Epithelial cell of proximal tubule (primary cell): ENCODE measurements at places on chromosomes 11 and 22.

- DNase-seq, result no peak
Measured at GRCh38 chr22:19821523-19822300, 33.0 kb downstream of the GNB1L start.

GRCh38 chr11:73680687-73681086 lies 34.3 kb downstream of the PLEKHB1 start:
- no peak for DNase-seq

GRCh38 chr11:27379449-27379848 lies 16.4 kb upstream of the CCDC34 start:
- no peak for DNase-seq

- DNase-seq, result no peak
Measured at GRCh38 chr11:101759771-101760450, 154.9 kb upstream of the CEP126 start.

DNA sequence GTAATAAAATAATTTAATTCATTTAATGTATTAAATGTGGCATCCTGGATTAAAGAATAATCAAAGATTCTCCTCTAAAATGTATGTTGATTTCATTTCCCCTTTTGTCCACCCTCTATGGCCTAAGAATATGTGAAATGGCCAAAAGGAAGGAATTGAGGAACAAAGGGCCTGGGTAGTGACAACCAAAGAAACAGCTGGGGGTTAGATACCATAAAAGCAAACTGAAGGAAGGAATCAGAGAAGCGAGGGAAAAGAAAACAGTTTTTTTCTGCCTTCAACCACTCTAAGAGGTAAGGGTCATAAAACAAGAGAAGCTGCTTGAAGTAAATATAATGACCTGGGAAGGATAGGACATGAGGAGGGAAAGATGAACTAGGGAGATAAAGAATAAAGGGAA lies 139.3 kb downstream of the FAM76B start:
- DNase-seq, result no peak

DNA sequence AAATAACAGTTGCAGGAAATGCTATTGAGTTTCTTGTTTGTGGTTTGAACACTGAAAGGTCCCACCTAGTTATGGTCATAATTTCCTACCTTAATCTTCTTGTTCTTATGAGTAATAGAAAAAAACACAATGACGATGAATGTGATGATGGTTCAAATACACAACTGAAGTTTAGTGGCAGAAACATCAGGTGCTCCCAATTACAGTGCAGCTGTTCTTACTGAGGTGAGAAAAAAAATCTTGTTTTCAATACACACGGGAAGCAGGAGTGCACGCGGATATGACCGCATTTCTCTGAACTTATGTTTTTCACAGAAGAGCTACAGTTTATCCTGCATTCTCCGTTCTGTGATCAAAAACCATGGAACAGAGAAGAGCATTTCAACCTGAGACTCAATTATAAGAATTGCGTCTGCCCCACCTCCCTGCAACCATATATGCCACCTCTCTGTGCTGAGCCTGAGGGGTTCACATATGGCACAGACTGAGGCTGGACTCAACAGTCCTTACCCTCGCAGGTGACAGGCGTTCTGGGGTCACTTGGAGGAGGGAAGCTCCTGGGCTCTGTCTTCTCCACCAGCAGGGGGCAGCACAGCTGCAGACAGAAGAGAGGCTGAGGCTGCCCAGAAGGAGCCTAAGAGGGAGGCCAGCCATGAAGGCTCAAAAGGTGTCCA lies 99.7 kb upstream of the IGLL5 start:
- no peak for DNase-seq

DNA sequence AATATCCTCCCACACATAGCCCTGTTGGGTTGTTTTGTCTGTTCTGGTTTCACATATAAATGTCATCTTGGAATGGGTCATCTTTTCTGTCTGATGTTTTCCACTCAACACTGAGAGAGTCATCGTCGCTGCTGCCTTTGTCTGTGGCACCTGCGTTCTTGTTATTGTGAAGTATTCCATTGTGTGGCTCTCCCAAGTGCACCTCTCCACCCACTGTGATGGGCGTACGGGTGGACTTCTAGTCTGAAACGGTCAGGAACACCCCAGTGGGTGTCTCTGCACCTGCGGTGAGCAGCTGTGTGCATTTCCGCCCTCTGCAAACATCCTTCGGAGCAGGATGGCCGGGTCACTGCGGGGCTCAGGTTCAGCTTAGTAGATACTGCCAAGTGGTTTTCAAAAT lies 34.5 kb upstream of the RTL6 start:
- DNase-seq, result no peak

DNA sequence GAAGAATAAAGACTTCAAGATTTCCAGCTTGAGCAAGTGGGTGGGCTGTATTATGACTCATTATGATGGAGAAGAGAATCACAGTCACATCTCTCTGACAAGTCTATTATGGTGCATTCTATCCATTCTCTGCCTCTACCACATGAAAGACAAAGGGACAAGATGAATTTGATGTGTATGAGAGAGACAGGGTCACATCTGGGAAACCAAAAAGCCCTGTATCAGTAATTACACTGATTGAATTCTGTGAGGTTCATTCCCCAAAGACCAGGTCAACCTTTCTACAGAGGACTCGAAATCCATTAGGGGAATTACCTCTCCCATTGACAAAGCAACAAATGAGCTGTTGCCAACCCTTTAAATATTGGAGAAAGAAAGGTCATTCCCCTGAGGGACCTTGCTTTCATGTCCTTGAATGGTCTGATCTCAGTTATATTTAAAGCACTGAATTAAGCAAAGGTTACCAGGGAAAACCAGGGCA lies 109.6 kb downstream of the USP35 start:
- DNase-seq, result no peak

GRCh38 chr11:2102883-2103213 lies 36.3 kb downstream of the IGF2 start:
- no peak for DNase-seq

- DNase-seq, result no peak
Measured at GRCh38 chr11:66224226-66224855, 44.1 kb upstream of the RAB1B start.

- no peak for DNase-seq
Measured at GRCh38 chr11:19234231-19234817, 6.4 kb downstream of the E2F8 start.

DNA sequence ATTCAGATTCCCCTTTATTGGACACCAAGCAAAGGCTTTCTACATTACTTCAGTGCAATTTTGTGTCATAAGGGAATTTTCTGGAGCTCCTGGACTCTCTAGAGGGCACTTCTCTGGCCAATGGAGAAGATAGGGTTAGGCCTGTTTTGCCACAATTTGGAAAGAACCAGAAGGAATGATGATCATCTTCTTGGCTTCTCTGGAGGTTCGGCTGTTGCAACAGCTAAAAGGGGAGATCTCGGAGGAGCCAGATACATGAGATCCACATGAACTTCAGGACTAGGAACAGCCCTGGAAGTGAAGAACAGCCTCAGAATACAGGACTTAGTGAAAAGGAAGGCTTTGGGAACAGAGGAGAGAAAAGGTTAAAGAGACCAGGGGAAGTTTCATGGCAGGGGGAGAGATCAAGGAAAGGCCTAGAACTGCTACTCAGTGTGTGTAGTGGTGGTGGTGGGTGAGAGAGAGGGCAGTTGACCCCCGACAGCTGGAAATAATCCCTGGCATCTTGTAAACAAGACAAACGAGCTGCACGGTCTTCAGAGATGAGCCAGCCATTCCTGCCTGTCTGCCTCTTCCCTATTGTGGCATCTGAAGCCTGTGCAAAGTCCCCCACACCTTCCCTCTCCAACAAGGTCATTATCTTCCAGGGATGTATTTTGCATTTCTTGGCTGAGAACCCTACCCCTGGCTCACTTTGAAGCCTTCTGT lies 83.8 kb downstream of the CCDC81 start:
- no peak for DNase-seq

- no peak for DNase-seq
Measured at GRCh38 chr11:132464003-132464342, 1068.3 kb downstream of the OPCML start.

DNA sequence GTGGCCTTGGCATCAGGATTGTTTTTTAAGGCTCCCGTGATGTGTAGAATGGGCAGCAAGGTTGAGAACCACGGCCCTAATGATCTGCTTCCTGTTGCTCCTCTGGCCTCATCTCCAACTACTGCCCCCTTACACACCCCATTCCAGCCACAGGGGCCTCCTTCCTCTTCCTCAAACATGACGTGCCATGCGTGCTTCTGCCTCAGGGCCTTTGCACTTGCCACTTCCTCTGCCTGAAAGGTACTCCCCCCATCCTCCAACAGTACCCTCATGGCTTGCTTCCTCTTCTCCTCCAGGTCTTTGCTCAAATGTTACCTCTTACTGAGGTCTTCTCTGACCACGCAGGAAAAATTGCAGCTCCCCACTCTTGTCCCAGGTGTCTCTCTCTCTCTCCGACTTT lies 93.9 kb upstream of the CSNK2A3 start:
- no peak for DNase-seq

GRCh38 chr11:133386852-133387251 lies 145.4 kb downstream of the OPCML start:
- DNase-seq, result no peak

- DNase-seq, result no peak
Measured at GRCh38 chr22:19429950-19430889, 1.3 kb downstream of the HIRA start.

- DNase-seq, result peak; percentile 23
Measured at GRCh38 chr22:40898850-40899357, 37.0 kb upstream of the DNAJB7 start.

DNA sequence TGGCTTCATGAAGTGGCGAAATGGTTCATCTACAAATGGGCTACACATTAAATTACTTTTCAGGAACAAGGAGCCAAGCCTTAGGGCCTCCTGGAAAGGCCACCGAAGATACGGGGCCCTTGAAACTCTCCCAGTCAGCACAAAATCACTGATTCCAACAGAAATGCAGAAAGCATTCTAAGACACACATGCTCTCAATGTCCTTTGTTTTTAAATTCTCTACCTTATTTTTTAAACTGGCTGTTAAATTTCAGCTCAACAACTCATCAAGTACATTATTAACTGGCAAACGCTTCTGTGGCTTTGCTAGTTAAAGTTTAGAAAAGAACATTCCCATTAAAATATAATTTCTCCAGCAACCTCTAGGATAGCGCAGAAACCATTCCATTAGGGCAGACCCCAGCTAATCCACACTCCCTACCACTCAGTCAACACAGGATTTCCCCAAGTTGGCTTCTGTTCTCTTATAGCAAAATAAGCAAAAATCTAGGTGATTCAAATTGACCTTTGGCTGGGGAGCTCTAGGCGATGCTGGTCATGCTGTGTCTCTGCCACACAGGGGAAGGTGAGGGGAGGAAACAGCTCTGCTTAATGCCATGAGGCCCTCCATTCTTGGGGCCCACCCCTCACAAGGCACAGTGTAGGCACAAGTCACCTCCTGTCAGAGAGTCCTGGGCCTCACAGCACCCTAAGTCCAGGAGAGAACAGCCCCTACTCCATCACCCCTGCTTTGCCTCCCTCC lies 47.1 kb downstream of the PLEKHA7 start:
- DNase-seq, result peak; percentile 65

GRCh38 chr22:42939451-42939881 lies 75.5 kb downstream of the PACSIN2 start:
- DNase-seq, result no peak

GRCh38 chr22:24843048-24843447 lies 37.0 kb downstream of the SGSM1 start:
- DNase-seq, result no peak

GRCh38 chr22:47042861-47043496 lies 280.5 kb downstream of the TBC1D22A start:
- DNase-seq, result no peak

- DNase-seq, result peak; percentile 88
Measured at GRCh38 chr11:105244160-105244825, 104.7 kb upstream of the CARD18 start.

GRCh38 chr11:8415195-8415594 lies 151.5 kb upstream of the LMO1 start:
- DNase-seq, result no peak

GRCh38 chr22:29183971-29184848 lies 21.5 kb upstream of the EMID1 start:
- DNase-seq, result no peak

GRCh38 chr11:13310443-13310842 lies 32.9 kb downstream of the BMAL1 start:
- DNase-seq, result no peak
